ENCODE measurements at places on chromosomes 6 and 20.

DNA sequence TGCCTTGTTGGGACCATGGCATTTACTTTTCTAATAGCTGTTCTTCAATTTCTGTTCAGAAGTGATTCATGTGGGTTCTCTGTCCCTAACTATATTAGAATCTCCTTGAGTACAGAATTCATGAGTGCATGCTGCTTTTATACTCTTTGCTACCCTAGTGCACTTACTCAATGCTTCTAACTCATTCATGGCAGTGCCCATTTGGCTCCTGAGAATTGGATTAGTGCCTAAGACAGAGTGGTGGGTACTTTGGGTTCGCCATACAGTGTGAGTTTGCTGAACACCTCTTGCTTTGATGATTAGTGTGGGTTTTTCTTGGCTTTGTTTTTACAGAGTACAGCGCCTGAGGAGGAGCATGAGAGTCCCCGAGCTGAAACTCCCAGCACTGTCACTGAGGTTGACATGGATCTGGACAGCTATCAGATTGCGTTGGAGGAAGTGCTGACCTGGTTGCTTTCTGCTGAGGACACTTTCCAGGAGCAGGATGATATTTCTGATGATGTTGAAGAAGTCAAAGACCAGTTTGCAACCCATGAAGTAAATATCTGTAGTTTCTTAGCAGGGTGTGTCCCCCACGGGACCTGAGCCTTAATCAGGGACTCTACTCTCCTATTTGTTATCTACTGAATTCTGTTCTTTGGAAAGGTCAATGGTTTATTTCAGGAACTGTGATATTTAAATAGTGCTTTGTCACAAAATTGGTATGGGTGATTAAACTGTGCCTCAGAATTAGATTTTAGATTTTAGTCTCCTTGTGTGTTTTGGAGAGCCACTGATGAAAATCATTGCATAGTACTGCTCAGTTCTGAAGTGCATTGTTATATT lies 150.7 kb downstream of the UTRN start:
- no peak for DNase-seq

DNA sequence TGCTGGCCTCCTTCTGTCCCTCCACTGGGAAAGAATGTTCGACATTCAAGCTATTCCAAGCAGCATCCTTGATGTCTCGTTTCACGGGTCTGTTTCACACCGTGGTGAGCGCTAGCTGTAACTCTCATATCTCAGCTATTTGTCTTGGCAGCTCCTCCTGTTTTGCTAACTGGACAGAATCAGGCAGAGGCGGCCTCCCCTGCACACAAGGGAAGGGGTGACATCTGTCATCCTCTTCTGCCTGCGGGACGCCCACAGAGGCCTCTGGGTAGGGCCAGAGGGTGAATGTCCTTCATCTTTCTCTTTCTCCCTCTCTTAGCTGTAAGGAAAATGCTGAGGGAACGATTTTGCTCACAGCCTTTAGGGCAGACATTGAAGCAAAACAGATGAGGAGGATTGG lies 232.8 kb upstream of the GMDS start:
- no peak for DNase-seq

DNA sequence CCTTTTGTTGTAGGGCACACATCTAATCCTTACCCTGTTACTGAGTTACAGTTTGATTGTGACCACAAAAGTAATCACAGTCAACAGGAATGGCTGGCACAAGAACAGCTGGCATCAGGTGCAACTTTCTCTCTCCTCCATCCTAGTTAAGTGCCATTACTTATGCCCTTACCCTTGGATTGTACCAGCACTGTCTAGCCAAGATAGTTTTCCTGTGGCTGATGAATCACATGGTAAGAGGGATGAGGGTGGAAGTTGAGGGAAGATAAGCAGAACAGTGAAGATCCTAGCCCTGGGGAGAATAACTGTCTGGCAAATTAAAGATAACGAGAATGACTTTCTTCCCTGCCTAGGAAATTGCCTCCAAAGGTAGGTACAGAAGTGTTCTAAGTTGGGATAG lies 42.0 kb downstream of the RNF217 start:
- no peak for DNase-seq

GRCh38 chr6:16238057-16238962 lies at the start of gene GMPR:
GMPR (plus strand) TSS chr6:16238587; CDS start chr6:16238694, 107 bp downstream.
- peak; percentile 78 for DNase-seq

DNA sequence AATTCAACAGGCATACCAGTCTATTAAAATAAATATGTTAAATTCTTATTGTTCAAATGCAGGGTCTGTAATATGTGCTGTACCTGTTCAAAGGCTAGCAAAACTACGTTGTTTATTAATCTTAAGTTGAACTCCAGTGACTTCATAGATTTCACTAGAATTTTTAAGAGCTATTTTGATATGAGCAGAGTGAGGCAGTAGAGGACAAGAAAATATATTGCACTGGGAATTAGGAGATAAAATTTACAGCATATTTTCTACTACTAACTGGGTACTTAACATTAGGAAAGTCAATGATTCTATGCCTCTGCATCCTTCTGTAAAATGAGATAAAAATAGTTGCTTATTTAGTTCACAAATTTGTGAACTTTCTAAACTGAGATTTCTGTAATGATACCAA lies 162.2 kb upstream of the BMP5 start:
- DNase-seq, result no peak

GRCh38 chr20:51702556-51702955 lies 65.6 kb downstream of the ATP9A start:
- DNase-seq, result no peak

DNA sequence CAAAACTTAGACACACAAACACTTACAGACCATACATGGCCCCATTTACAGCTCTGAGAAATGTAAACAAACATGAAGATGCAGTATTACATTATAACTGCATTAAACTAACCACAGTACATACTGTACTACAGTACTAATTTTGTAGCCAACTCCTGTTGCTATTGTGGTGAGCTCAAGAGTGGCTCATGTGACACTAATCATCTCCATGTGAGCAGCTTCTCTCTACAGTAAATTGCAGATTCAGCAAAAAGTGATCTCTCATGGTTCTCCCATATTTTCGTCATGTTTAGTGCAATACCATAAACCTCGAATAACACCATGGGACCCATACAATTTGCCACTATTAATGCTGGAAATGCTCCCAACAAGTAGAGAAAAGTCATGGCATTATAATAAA lies 860.4 kb downstream of the EPHA7 start:
- no peak for DNase-seq

DNA sequence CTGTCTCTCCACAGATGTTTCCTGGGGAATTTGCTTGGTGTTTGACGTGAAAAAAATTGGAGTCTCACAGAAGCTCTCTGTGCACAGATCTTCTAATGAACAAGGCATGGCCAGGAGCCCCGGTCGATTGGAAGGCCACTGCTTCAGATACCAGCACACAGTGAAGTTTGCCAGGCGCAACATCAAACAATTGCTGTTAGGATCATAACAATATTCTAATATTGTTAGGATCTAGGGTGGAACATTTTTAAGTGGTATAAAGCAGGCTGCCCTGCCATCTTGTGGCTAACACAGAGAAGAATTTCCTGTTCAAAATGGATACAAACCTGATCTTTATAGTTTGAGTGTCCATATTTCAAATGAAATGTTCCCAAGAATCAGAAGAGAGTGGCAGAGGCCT lies 64.1 kb downstream of the C6orf118 start:
- DNase-seq, result no peak

GRCh38 chr6:161498359-161498758 lies 224.5 kb upstream of the AGPAT4 start:
- DNase-seq, result peak; percentile 92

GRCh38 chr6:14193524-14193923 lies 76.0 kb downstream of the CD83 start:
- DNase-seq, result no peak

DNA sequence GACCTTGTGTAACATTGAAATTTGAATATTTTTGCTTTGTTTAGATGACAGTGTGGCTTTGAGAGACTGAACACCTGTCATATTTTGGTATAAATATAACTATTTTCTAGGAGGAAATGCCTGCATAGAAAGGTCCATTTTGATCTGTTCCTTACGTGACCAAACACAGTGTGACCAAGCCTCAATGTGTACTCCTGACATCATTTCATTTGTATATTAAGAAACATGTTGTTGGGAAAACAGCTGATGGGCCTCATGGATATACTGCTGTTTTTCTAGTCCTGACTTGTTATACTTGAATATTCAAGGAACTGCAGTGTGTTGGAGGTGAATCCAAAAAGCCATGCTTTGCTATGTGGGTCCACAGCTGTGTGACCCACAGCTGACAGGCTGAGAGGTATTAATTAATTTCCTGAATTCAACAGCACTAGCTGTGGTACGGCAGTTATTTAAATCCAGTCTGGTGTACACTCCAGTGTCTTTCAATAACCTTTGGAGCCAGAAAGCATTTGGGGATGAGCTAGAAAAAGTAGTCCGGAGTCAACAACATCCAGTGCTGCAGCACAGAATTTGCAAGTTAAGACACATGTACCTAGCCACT lies 18.9 kb downstream of the NCOA7 start:
- no peak for DNase-seq

DNA sequence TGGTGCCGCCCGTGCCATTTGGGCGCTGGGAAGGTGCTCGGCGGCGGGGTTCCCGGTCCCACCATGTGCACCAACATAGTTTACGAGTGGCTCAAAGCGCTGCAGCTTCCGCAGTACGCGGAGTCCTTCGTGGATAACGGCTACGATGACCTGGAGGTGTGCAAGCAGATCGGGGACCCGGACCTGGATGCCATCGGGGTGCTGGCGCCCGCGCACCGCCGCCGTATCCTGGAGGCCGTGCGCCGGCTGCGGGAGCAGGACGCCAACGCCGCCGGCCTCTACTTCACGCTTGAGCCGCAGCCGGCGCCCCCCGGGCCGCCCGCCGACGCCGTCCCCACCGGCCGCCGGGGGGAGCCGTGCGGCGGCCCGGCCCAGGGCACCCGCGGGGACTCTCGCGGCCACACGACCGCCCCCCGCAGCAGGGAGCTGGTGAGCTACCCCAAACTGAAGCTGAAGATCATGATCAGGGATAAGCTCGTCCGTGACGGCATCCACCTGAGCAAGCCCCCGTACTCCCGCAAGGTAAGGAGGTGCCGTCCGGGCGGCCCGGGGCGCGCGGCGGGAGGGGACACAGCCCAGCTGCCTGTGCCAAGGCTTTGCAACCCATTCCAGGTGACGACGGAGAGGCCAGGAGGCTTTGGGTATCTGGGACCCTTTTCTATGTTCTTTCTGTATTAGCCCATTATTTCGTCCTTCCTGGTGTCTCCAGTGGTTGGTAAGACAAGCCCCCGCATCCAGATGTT lies 547 bp downstream of the SAMD5 start:
- peak; percentile 81 for DNase-seq

DNA sequence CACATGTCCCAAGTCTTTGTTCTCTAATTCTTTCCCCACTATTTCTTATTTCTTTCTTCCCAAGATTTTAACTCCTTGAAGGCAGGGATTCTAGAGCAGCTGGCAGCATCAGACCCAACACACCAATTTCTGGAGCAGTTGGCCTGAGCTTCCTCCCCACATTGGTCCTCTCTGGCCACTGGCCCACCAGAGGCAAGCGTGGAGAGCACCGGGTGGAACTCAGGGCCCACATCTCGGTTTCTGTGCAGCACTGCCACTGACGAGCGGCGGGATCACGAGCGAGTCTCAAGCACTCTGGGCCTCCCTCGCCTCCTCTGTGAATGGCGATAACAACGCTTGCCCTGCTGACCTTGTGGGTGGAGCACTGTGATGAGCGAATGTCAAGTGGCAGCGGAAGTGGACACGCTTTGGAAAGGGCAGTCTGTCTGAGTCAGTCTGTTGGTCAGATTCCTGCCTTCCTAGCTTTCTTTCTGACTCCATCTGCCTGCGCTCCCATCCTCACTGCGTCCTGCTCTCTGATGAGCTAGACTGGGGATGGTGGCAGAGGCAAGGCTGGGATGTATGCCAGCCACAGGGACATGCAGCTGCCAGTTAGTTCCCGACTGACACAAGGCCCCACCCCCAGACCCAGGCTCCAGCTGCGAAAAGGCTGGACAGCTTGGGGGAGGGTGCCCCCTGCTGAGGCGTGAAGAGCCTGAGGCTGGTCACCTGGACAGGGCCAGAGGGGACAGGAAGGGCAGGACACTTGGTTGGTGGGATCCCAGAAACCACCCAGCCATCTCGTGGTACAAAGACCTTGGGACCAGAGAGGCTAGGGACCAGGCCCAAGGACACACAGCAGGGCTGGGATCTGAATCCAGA lies 4.5 kb upstream of the SPDEF start:
- peak; percentile 78 for DNase-seq

DNA sequence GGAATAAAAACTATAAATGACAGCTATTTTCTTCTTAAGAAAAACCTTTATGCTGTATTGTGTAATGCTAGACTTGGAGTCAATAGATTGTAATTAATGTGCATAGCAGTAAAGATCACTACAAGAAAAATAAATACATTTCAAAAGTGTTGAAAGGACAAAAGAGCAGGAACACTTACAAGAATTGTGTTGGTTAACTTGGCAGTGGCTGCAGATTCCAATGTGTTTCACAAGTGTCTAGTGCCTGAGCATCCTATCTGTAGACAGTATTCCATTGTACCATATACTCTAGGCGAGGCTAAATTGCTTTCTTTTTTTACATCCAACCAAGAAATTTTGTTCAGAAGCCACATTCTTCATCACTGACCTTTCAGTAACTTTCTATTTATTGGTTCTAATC lies 924.1 kb downstream of the EPHA7 start:
- DNase-seq, result no peak

- no peak for DNase-seq
Observed at GRCh38 chr6:121759370-121759769, 323.9 kb downstream of the GJA1 start.

GRCh38 chr20:48281501-48281900 lies 496.2 kb upstream of the SULF2 start:
- DNase-seq, result no peak

- DNase-seq, result no peak
Observed at GRCh38 chr6:454148-454991, 62.8 kb downstream of the IRF4 start.

- DNase-seq, result no peak
Observed at GRCh38 chr6:135503703-135504475, 6.3 kb upstream of the AHI1 start.

DNA sequence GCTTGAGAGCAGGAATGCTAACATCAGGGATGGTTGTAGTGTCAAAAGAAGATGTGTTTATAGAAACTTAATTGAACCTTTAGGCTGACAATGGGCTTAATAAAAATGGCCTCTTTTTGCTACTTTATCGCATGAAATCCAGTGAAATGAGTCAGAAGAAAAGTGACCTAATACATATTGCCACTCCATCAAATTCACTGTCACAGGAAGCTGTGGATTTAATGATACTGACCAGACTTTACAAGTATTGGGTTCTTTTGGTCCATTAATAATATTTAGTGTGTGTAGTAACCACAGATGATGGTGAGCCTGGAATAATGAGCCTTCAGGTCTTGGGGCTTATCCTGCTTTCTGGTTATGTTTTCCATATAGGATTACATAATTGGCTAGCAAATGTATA lies 231.8 kb upstream of the GMDS start:
- no peak for DNase-seq

GRCh38 chr6:10633216-10633615 lies 61.2 kb downstream of the C6orf52 start:
- no peak for DNase-seq

- no peak for DNase-seq
Observed at GRCh38 chr6:16522937-16523336, 238.3 kb downstream of the ATXN1 start.

Measured in NCI-H146 (cell line).